ENCODE measurements at places on chromosomes 6 and 20. TPM values are rescaled to one million over a fixed set of nuclear protein-coding genes. Genes with fewer than 3 reads are reported as not detected.

DNA sequence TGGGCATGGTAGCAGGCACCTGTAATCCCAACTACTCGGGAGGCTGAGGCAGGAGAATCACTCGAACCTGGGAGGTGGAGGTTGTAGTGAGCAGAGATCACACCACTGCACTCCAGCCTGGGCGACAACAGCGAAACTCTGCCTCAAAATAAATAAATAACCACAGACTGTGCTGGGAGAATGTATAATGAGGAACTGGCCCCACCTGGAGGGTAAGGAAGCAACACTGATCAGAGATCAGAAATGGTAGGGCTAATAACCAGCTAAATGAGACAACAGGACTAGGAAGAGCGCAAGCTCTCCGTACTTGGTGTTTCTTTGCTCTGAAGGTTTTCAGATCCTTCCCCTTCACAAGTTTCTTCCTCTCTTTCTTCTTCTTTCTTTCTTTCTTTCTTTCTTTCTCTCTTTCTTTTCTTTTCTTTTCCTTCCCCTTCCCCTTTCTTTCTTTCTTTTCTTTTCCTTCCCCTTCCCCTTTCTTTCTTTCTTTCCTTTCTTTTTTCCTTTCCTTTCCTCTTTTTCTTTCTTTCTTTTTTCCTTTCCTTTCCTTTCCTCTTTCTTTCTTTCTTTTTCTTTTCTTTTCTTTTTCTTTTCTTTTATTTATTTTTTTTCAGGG, 14.6 kb downstream of the CCM2L start:
- H3K4me1 ChIP-seq: peaks cover 3% of the 10 kb centered on the region
- no peak overlapping the region for H3K27ac ChIP-seq
- no peak overlapping the region for H3K4me3 ChIP-seq
- DNase-seq: no peak
- no peaks in the 10 kb centered on the region for H3K36me3 ChIP-seq

- H3K36me3 ChIP-seq: no peaks in the 10 kb centered on the region
- no peak overlapping the region for H3K4me3 ChIP-seq
- no peak overlapping the region for H3K27ac ChIP-seq
- no peaks in the 10 kb centered on the region for H3K27me3 ChIP-seq
- peaks cover 32% of the 10 kb centered on the region for H3K4me1 ChIP-seq
Measured at GRCh38 chr20:24935140-24935539, 13.9 kb upstream of the CST7 start.

SIM1 gene
- not detected for total RNA-seq

DNA sequence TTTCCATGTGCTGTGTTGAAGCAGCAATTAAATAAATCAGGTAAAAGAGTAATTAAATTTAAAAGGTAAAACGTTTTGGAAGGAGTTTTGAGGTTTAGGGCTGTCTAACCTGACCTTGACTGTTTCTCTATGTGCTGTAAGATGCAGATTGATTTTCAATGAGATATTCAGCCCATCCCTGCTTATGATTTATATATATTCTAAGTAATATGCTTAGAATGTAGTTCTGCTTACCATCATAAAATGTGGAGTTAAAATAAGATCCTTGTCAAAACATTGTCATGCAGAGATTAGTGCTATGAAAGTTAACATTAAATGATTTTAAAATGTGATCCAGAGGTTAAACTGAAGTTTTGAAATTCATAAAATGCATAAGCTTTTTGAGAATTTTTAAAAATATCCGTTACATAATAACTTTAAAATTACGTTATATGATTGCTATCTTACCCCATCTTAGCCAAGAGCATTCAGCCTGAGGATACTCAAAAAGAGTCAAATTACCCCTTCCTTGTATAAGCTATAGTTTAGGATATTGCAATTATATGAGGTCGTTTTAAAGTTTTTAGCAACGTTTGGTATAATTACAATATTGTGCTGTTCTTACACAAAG, 122.5 kb downstream of the MTHFD1L start:
- H3K36me3 ChIP-seq: no peaks in the 10 kb centered on the region
- H3K4me1 ChIP-seq: peaks cover 6% of the 10 kb centered on the region
- DNase-seq: no peak

EPHA7 gene
- not detected for total RNA-seq

PLN gene
- not detected for total RNA-seq

- peaks cover 27% of the 10 kb centered on the region for H3K36me3 ChIP-seq
- H3K4me1 ChIP-seq: no peaks in the 10 kb centered on the region
- H3K4me3 ChIP-seq: no peak overlapping the region
- no peak overlapping the region for H3K27ac ChIP-seq
- no peaks in the 10 kb centered on the region for H3K27me3 ChIP-seq
Measured at GRCh38 chr6:125853756-125854155, 63.0 kb downstream of the NCOA7 start.

SPEF1 gene
- total RNA-seq: not detected
